ENCODE measurements at places on chromosomes 3 and 15.

DNA sequence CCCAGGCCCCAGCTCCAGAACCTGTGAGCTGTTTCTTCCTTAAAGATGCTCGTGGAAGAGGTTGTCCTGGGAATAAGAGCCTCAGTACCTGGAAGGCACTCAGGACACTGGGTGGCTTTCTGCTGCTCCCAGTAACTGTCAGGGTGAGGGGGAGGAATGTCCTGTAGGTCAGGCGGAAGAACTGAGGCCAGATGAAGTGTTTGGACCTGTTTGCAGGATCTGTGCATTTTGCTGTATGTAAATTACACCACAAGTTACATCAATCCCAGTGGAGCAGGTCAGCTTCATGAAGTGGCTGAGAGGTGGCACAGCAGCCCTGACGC is 27.1 kb downstream of the HDAC11 start:
- no peak for DNase-seq

GRCh38 chr3:29153811-29154210 is 127.1 kb upstream of the RBMS3 start:
- DNase-seq = no peak

GRCh38 chr15:89299896-89300295 is 34.7 kb downstream of the POLG start:
- DNase-seq = no peak

DNA sequence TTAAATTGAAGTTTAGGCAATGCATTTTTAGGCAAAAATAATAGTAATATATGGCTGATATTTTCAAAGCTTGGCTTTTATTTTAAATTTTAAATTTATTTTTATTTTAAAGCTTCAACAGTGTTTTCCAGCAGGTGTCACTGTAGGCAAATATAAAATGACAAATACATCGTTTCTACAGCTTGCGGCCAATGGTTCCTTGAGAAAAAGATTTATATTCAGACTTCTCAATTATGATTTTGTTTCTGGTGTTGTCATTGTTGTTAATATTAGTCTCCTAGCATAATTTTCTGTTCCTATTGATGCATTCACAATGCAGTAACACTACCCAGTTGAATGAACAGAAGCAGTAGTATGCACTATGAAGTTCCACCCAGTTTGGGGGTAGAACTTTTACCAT is 220.7 kb upstream of the DNAJC19 start:
- DNase-seq = peak; percentile 65

GRCh38 chr15:51688863-51689262 is 7.6 kb downstream of the SCG3 start:
- DNase-seq = no peak

GRCh38 chr3:138148503-138148902 is 16.3 kb upstream of the A4GNT start:
- no peak for DNase-seq

GRCh38 chr3:45666757-45667431 is 22.3 kb upstream of the SACM1L start:
- DNase-seq = no peak

DNA sequence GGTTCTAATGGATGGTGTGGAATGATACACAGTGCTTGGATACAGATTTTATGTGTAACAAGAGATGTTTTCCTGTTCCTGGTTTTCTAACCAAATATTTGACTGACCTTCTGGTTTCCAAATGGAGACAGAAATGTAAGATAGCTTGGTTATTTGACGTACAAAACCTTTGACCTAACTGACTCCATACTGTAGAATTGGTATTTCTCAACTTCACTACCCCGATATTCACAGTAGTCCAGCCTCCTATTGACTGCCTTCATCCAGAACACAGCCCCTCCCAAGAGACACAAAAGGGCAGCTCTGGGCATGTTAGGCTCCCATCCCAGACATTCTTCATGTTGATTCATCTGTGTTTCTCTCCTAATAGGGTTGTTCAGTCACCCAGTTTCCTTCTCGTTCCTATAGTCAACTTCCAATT is 33.4 kb downstream of the MYO1E start:
- no peak for DNase-seq

- DNase-seq = no peak
These were observed 30.6 kb upstream of the OR5H6 start for GRCh38 chr3:98233468-98233867.

DNA sequence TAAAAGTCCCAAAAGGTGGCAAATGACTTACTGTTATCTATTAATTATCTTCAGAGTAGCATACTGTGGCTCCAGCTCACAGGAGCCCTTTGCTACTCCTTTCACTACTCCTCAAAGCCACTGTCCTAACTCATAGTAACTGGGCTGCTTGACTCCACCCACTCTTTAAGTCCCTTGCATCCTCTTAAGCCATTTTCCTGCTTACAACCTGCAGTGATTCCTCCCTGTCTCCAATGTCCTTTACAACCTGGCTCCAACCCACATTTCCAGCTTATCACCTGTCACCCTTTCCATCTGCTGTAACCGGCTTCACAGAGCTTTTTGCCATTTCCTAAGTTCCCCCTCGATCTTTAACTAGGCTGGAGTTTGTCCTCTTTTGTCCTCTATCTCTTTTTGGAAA is 388.1 kb downstream of the FGF12 start:
- DNase-seq = peak; percentile 77

GRCh38 chr15:48109212-48109611 is 11.6 kb upstream of the SLC24A5 start:
- no peak for DNase-seq

DNA sequence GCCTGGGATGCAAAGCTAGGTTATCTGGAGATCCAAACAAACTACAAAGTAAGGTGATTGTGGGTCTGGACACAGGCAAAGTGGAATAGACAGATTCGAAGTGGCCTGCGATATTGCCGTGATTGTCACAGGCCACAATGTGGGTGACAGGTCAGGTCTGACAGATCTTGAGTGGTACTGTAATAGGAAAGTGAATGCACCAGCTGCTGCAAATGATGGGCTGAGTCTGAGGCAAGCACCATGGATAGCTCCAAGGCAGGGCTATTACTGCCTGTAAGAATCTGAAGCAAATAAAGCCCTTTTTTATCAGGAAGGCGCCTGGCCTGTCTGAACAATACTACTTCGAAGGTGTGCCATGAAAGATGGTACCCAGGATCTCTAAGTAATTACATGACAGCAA is 10.0 kb downstream of the ARMC8 start:
- no peak for DNase-seq

GRCh38 chr3:71002298-71002697 is 581.2 kb downstream of the FOXP1 start:
- DNase-seq = no peak

DNA sequence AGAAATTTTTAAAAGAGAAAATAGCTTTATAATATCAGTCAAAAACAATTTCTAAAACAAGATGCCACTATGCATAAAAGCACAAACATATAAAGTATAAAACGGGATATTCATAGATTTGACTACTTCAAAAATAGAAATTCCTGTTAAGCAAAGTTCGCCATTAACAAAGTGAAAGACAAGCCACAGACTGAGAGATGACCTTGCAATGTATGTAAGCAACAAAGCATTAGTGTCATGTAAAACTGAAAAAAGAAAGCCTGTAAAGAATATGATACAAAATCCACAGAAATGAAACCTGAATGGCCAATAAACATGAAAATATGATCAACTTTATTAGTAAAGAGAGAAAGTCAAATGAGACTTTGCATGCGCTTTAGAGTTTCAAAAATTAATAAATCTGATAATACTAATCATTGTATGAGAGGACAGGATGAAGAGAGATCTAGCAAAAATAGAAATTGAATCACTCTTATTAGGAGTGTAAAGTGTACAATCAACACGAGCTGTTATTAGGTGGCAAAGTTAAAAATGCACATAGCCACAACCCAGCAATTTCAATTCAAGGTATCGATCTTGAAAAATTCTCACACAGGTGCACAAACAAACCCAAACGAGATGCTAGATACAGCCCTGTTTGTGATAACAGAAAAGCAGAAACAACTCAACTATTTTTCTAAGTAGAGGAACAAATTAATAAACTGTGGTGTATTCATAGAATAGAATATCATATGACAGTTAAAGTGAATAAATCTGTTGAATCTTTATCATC is 173.6 kb downstream of the MECOM start:
- DNase-seq = no peak

GRCh38 chr15:94228611-94229010 is 2.8 kb upstream of the MCTP2 start:
- DNase-seq = no peak

GRCh38 chr15:75181780-75182179 is 19.9 kb upstream of the C15orf39 start:
- no peak for DNase-seq

DNA sequence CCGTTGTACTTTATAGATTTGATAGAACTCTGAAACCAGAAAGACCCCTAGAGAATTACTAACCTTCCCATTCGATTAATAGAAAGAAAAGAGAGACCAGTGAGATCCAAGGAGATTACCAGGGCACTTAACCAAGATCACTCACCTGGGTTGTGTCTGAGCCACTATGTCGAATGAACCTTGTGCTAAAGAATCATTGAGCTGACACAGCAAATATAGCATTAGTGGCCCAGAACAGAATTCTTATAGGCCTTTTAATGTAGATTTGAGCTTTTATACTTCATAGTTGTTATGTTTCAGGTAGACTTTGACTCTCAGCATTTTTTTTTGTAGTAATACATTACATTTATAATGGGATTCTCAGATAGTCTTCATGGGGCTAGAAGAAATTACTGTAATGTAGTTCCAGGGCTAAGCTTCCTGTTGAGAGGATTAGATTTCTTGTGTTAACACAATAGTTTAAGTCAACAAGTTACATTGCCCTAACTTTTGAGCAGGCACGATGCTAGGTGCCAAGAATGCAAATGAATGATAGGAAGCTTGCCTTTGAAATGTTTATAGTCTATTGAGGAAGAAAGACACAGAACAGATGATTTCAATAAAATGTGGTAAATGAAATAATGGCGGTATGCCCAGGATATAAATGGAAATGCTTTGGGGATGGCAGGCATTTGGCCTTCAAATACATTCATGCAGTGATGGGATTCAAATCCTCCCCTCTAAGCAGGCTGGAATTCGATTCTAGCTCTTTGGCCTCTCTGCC is 24.4 kb upstream of the ABHD10 start:
- no peak for DNase-seq

GRCh38 chr3:72411126-72411525 is 437.1 kb downstream of the SHQ1 start:
- no peak for DNase-seq

DNA sequence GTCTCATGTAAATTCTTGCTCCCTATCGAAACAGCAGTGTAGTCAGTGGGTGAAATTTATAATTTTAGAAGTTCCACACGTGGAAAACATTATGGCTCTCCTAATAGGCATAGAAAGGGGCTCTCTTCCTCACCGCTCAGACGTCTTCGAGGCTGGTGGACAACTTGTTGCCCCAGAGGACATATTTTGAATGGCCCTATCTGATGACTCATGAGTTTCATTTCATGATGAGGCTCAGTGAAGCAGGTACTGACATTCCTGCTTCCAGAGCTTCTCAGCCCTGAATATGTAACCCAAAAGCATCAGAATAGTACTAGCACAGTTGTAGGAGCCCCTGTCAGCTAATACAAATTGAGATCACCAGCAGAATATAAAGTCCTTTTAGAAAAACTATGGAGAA is 117.9 kb downstream of the HERC1 start:
- DNase-seq = no peak

DNA sequence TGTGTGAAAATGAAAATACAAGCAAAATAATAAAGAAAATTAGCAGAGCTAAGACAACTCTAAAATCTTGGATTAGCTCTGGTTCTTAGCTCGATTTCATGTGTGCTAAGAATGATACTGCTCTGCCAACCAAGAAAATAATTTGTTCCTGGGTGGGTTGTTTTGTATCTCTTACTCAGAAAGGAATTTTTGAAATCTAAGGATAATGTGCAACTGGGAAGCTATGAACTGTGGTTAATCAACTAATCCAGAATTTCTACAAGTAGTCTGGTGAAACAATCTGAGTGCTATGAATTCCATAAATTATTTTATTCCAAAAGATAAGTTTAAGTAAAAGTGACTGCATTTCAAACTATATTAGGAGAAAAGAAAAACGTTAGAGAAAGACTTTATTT is 92.0 kb downstream of the TFDP2 start:
- DNase-seq = no peak

DNA sequence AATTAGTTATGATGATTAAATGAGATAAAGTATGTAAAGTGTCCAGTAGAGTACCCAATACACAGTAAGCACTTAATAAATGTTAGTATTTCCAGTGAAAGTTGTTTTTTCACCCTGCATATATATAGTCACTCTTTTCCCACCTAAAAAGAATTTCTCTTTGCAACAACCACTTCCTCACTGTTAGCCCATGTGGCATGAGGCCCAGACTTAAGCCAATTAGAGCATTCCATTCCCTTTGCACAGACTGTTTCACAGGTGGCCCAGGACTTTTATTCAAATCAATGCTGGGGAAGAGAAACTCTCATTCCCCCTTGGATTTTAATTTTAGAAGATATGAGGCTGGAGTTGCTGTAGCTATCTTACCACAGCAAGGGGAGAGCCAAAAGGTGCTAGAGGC is 3.7 kb downstream of the IFT80 start:
- peak; percentile 38 for DNase-seq

DNA sequence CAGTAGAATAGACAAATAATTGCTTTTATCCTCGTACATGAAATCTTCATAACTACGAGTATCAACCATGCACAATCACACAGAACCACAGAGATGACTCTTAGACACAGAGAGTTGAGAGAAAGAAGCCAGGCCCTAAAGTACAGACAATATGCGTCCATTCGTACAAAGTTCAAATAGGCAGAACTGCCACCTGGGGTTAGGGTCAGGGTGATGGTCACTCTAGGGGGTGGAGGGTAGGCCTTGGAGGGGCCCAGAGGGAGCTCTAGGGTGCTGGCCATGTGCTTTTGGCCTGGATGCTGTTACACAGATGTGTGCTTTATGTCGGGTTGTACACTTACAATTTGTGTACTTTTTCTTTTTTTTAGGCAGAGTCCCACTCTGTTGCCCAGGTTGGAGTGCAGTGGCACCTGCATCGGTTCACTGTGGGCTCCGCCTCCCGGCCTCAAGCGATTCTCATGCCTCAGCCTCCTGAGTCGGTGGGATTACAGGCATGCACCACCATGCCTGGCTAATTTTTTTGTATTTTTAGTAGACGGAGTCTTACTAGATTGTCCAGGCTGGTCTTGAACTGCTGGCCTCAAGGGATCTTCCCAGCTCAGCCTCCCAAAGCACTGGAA is 65.9 kb upstream of the KLF13 start:
- no peak for DNase-seq

- no peak for DNase-seq
These were observed 106.8 kb downstream of the ADCY5 start for GRCh38 chr3:123341871-123342630.

DNA sequence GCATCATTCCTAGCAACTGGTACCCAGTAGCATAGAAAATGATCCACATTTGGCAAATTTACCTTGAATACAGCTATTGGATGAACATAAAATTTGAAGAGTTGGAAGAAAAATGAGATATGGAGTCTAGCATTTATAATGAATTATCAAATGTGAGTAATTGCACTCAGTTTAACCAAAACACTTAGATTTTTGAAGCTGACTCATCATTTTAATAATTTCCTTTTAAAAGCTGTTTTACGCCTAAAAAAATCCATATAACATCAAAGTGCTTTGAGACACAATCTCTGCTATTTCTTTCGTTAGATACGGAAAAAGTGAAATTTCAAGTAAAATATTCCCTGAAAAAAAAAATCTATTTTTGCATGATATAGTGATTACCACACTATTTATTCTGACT is 767.4 kb downstream of the ROBO2 start:
- DNase-seq = no peak

GRCh38 chr3:65685621-65686235 is 353.0 kb downstream of the MAGI1 start:
- DNase-seq = peak; percentile 17

GRCh38 chr3:14278265-14278798 is 99.7 kb downstream of the LSM3 start:
- DNase-seq = no peak

All from NCI-H1105 treated with DMSO at 0.1 percent for 48 hours (cell line).